ENCODE measurements at places on chromosomes 7 and 10.

- no peak for DNase-seq
These were observed 239.6 kb upstream of the ETV1 start for GRCh38 chr7:14229047-14229446.

DNA sequence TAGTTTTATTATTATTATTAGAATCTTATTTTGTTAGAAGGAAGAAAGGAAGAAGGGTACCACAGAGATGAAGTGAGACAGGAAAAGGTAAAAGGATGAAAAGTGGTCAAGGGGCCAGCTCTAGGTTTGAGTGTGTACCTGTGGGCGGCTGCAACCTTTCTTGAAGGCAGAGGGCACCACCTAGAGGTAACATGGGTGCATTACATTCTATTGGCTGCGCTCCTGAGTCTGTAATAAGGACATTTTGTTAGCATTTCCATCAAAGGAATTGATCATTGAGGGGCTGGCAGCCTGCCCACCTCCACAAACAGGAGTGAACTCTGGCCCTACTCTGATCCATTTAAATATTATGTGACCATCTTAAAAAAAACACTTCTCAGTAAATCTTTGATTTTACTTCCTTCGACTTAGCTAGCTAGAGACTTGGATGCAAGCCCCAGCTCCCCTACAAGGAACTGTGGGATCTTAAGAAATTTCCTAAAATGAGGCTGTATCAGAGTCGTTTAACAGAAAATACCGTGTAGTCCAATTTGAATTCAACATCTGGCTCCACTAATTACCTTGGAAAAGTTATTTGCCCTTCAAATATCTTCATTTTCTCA, 610.4 kb downstream of the IPMK start:
- DNase-seq, result no peak

DNA sequence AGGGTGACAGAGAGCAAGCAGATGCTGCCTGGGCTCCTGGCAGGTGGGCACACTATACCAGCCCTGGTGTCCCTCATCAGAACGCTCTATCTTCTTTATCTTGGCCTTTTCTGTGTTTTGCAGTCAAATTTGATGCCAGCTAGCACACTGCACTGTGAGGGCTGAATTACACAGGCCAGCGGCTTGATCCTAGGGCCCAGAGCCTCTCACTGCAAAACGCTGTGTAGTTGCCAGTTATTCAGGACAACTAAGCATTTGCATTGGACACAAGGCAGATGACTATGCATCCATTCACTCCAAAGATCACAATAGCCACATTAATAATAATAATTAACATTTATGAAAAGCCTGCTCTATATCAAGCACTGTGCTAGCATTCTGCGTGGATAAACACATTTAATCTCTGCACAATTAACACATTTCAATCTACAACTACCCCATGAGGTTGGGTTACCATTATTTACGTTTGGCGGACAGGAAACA, 100.3 kb downstream of the PAXIP1 start:
- no peak for DNase-seq

GRCh38 chr10:117410557-117410956, 35.3 kb upstream of the PDZD8 start:
- DNase-seq, result no peak

DNA sequence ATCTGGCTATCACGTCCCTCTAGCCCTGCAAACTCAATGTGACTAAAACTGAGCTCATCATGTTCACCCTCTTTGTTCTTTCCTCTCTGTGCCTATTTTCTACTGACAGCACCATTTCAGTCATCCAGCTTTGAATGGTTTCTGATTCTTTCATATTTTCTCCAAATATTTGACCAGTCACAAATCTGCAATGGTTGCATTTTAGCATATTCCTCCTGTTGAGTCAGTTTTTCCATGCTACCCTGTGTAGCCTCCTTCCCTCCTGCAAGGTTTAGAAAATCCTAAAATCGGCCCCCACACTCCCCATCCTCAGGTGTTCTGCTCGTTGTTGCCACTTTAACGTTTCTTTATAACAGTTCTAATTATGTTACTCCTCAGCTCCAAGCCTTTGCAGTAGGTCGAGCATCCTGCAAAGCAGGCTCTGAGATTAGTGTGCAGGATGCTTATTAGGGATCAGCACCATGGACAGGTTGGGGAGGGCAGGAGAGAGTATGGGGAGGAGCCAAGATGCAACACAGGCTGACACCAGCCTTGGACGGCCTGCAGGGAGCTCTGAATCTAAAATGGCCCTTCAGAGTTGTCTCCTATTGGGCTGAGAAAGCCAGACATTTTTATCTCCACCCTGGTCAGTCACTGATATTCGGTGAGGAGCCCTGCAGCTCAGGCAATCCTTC, 531.0 kb upstream of the COBL start:
- no peak for DNase-seq

DNA sequence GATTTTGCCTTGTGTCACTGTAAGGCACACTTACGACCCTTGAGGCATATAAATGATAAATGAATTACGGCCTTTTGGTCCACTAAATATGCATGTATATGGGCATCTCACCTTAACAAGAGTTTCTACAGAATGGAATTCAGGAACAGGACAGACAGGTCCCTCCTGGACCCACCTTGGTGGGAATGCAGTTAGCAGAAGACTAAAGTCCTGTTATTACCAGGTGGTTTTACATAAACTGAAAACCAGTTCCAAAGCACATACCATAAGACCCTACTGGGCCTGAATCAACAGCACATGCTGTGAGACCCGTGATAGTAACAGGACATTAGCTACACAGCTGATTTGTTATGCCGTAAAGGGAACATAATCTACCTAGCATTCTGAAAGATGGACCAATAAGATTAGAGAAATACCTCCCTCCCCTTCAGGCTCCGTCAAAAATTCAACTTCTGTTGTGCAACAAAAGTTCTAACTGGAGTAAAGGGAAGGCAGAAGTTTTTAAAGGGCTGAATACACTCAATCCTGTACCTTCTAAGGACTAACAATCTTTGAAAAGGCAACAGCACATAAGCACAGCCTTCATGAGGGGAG, 24.0 kb downstream of the LAMB1 start:
- DNase-seq, result no peak

DNA sequence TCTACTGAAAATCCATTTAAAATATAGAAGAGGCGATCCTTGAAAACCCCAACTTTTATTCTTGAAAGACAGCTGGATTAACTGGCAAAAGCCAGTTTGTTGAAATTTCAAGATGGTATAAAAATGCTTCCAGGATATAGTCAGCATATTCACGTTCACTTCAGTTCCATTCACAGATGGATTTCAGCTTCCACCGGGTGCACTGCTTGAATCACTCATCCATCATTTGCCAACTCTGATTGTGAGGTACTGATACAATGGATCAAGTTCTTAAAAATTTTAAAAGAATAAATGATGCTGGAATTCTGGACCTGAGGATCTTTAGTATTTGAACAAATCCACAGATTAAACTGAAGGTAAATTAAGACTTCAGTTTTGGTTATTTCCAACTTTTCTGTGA, 2.4 kb downstream of the PURB start:
- DNase-seq, result no peak

- no peak for DNase-seq
These were observed 4.8 kb downstream of the EGR2 start for GRCh38 chr10:62811159-62811875.

DNA sequence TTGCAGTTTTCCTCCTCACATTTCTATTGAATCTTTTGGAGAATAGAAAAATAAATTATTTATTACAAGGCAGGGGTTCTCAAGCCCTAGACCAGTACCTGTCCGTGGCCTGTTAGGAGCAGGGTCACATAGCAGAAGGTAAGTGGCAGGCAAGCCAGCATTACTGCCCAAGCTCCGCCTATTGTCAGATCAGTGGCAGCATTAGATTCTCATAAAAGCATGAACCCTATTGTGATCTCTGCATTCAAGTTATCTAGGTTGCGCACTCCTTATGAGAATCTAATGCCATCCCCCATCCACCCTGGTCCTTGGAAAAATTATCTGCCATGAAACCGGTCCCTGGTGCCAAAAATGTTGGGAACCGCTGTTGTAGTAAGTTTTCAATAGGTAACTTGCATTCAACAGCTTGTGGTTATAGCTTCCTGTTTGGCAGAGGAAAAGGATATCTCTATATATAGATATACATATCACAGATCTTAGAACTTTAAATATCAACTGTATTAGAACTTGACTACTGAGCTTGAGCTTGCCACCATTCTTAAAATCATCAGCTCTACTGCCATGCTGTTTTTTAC, 165.1 kb downstream of the AHR start:
- no peak for DNase-seq

DNA sequence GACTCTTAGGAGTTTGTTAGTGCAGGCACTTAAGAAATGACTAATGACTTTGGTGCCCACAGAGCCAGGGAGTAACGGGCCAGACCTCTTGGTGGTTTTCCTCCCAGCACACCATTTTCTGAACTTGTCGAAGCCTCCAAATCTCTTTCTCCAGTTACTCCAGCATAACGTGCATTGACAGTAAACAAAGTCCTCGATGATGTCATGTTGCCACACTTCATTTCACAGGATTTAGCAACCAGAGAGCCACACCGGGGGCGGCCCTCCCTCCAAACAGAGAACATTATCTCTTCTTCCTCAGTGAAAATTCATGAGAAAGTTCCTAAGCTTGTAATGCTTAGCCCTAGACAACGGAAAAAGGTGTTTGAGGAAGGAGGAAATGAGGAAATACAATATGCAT, 4.0 kb upstream of the SVOPL start:
- no peak for DNase-seq

GRCh38 chr10:24503461-24504320, 220.0 kb downstream of the ARHGAP21 start:
- peak; percentile 5 for DNase-seq

DNA sequence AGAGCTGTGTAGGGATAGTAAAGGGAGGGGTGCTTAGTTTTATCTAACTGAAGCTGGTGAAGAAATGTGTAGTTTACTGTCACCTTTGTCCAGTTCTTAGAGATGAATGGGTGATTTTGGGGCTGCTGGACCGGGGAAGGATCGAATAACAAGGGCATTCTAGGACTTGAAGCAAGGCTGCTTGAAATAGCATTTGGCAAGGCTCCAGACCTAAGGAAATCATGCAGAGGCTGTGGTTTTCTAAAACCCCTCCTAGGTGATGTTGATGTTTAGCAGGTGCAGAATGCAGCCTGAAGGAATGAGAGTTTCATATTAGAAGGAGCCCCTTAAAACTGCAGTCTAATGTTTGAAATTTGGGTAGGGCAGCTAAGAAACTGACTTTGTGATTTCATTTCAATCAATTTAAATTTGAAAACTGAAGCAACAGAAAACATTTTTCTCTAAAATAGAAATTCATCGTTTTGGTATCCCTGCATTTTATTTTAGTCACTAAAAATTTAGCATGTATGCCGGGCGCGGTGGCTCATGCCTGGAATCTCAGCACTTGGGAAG, 68.5 kb downstream of the TET1 start:
- no peak for DNase-seq

GRCh38 chr7:137937202-137937560, 64.7 kb downstream of the CREB3L2 start:
- no peak for DNase-seq

- no peak for DNase-seq
These were observed 51.8 kb upstream of the AGR3 start for GRCh38 chr7:16933296-16934279.

GRCh38 chr10:10911471-10911921, 106.2 kb upstream of the CELF2 start:
- DNase-seq, result peak; percentile 50

DNA sequence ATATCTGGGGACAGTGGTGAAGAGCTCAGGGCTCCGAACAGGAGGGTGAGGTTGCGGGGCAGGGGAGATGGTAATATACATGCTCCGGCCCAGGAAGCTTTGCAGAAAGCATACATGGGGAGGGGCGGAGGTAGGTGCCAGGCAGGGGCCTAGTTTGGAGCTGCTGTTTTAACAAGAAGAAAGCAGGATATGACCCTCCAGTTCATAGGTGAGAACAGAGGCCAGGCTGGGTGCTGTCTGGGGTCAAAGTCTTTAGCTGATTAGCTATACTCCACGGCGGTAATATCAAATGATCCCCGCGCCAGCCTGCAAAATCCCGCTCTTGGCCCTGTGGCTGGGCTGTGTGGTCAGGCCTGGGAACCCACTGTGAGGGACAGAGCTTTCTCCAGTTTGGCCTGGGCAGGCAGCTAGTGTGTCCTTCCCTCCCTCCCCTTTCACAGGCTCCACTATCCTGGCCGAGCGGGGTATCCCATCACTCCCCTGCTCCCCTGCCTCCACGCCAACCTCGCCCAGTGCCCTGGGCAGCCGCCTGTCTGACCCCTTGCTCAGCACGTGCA, 95.6 kb downstream of the NEURL1 start:
- DNase-seq, result no peak

- no peak for DNase-seq
These were observed 37.6 kb downstream of the RPS24 start for GRCh38 chr10:78071140-78071856.

- no peak for DNase-seq
These were observed 99.0 kb upstream of the ITGB1 start for GRCh38 chr10:33056828-33057596.

DNA sequence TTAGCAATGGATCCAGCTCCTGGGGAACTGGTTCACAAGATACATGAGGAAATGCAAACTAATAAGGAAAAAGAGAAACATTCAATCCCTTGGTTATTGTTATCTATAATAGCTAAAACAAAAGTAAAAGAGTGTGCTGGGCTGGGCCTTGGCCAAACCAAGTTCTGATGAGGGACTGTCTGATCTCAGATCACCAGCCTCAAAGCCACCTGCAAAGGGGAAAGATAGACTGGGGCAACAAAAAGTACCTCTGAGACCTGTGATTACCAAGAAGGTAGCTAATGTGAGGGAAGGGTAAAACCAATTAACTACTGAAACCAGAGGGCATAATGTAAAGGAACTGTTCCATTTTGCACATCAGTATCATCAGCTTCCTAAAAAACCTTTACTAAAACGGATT, 51.2 kb downstream of the HTR7 start:
- no peak for DNase-seq

DNA sequence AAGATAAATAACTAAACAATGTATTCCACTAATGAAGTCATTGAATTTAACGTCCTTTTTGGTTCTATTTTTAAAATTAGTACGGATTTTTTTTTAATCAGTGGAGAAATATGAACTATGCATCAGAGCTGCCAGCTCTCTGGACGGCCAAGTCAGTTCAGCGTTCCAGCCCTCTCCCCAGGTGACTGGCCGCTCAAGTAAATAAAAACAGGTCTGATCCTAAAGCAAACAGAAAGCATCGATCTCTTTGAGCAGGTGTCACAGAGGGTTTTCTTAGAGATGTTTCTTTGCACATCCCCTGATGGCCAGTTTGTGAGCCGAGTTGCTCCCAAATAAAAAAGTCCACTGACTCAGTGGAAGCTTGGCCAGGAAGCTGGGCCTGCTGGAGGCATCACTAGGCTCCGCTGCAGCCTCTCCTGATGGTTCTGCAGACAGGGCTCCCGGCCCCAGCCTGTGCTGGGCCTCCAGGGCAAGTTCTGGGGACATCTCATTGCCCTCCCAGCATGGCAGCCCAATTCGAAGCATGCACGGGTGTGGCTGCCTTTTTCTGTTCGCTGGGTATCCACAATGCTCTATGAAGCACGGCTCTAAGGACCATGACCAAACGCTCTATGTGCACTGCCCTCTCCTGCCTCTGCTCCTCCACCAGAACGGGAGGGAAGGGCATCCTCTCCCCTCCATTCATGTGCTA, 74.7 kb upstream of the PPP2R2D start:
- no peak for DNase-seq

All from keratinocyte (primary cell).